ENCODE measurements at places on chromosomes 1 and 21.

GRCh38 chr1:178345238-178345637 lies 151.5 kb downstream of the CLEC20A start:
- DNase-seq, result no peak

GRCh38 chr1:87683196-87683956 lies 354.7 kb downstream of the LMO4 start:
- no peak for DNase-seq

DNA sequence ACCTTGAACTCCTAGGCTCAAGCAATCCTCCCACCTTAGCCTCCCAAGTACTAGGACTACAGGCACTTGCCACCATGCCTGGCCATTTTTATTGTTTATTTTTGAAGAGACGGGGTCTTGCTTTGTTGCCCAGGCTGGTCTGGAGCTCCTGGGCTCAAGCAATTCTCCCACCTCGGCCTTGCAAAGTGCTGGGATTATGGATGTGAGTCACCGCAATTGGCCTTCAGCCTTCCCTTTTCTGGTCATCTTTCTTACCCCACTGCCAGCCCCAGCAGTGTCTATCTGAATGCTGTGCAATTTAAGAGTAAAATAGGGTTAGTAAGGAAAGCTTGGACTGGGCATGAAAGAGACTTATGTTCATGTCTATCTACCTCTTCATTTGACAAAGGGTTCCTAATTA lies 6.1 kb upstream of the KLF17 start:
- no peak for DNase-seq

- no peak for DNase-seq
Observed at GRCh38 chr1:169236143-169236542, 129.7 kb downstream of the ATP1B1 start.

- DNase-seq, result no peak
Observed at GRCh38 chr1:198959032-198959431, 320.2 kb downstream of the PTPRC start.

- no peak for DNase-seq
Observed at GRCh38 chr1:167168424-167168823, 52.3 kb upstream of the POU2F1 start.

DNA sequence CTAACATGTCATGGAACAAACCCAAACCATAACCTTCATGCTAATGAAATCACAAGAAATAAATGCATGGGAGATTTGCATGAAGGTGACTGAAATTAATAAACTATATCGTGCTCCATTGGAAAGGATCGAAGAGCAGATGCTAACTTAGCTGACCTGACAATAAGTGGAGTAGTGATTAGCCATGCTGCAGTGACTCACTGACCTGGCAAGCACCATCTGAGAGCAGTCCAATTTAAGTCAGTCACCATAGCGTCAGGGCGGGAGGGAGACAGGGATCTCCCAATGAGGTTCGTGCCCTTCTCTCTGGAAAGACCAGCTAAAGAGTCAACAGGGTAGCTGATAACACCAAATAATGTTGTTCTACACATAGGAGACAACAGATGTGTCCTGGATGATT lies 21.5 kb downstream of the OLIG2 start:
- no peak for DNase-seq

- no peak for DNase-seq
Observed at GRCh38 chr1:236081546-236082227, 16.8 kb upstream of the NID1 start.

- no peak for DNase-seq
Observed at GRCh38 chr1:227730630-227731151, 4.4 kb downstream of the JMJD4 start.

- DNase-seq, result no peak
Observed at GRCh38 chr1:163826500-163826899, 504.7 kb downstream of the NUF2 start.

DNA sequence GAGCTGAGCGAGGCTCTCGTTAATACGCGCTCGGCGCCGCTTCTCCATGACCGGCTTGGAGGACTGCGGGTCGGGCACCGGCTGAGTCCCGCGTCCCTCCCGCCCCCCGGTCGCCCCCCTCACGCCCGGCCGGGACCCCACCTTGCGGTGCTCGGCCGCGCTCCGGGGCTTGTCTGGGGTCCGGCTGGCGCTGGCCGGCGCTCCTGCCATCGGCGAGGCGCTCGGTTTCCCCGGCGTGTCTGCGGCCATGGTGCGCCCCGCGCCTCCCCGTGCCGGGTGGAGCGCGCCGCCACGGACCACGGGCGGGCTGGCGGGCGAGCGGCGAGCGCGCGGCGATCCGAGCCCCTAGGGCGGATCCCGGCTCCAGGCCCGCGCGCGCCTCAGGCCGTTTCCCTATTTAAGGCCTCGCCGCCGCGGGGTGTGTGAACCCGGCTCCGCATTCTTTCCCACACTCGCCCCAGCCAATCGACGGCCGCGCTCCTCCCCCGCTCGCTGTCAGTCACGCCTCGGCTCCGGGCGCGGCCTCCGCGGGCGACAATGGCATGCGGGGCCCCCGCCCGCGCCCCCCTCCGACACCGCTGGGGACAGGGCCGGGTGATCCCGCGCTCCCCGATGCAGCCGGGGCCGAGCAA lies at the start of gene HES4:
Gene HES4 (minus strand): TSS at position 373 of the 632 bp plus-strand sequence. CDS start 124 bp downstream, at position 249.
- peak; percentile 73 for DNase-seq

GRCh38 chr1:1183221-1183747 lies 9.6 kb downstream of the TTLL10 start:
- DNase-seq, result no peak

DNA sequence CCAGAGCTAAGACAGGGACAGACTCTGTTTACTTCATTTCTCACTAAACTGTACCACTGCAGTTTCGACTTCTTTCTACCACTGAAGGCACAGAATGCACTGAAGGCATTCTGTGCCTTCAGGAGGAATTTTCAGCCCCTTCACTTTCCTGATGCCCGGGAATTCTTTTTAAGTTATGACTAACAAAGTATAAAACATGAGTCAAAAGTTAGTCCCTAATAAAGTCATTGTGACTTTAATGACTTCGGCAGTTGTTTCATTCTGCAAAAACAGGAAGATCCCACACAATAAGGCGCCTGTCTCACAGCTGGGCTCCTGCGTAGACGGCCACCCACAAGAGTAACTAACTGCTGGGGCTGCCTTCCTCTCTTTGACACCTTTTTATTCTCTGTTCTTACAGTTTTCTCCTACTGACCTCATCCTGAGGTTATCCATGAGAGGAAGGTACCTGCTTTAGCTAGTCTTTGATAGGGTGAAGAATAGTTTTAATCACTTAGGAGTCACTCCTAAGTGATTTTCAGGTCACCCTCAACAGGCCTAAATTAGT lies 183.9 kb upstream of the SGIP1 start:
- DNase-seq, result peak; percentile 68

GRCh38 chr1:1988061-1988945 lies 15.3 kb downstream of the CFAP74 start:
- peak; percentile 5 for DNase-seq

GRCh38 chr1:43987159-43987902 lies 4.1 kb upstream of the CCDC24 start:
- DNase-seq, result no peak

DNA sequence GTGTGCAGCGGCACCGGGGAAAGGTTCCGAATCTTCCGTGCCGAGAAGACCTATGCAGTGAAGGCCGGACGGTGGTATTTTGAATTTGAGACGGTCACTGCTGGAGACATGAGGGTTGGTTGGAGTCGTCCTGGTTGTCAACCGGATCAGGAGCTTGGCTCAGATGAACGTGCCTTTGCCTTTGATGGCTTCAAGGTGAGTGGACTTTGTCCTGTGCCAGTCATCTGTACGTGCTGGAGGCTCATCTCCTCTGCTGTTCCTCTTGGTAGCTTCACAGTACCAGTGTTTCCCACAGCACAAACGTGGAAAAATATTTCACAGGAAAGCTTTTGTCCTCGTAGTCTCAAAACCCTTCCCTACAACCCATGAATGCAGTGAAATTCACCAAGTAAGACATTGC lies 324.1 kb downstream of the ZP4 start:
- no peak for DNase-seq

GRCh38 chr1:67861856-67862516 lies 28.7 kb upstream of the GNG12 start:
- DNase-seq, result no peak

GRCh38 chr21:37695111-37695510 lies 221.1 kb downstream of the KCNJ6 start:
- DNase-seq, result no peak

GRCh38 chr1:233240829-233241682 lies 54.5 kb downstream of the PCNX2 start:
- peak; percentile 37 for DNase-seq

- DNase-seq, result no peak
Observed at GRCh38 chr1:228876187-228876586, 140.9 kb downstream of the RHOU start.

- DNase-seq, result no peak
Observed at GRCh38 chr1:97145321-97145956, 423.9 kb downstream of the PTBP2 start.

DNA sequence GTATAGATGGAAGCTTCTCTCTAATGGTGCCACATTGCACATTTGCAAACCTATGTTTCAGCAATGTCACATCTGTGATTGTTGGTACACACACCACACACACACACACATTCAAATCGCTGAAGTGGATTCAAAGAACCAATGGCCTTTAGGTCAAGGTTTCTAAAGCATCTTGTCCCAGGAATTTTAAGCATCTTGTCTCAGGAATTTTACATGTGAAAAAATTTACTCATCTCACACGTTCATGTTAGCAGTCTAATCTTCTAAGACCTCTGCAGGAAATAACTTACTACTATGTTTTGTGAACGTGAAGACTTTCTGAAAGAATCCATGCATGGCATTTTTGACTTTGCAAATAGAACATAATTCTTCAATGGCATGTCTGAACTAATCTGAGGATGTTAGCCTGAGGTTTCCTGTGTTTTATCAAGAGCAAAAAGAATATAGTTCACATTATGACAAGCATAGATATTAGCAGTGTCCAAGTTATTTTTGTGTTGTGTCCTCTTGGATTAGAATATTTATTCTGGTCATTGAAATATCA lies 125.1 kb downstream of the CYYR1 start:
- no peak for DNase-seq

DNA sequence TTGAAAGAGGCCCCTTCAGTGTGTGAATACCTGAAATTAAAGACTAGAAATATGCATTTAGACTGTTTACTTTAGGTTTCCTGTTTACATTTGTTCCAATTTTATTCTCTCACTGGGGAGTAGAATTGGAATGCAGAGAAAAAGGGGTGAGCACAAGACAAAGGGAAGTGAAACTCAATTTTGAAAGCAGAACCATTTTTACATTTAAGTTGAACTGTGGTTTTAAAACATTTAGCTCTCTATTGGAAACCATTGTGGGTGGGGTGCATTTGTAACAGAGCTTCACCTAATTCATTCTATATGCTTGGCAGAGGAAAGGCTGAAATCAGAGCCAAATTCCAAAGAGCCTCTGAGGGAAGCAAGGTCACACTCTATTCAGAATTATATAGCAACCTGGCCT lies 235.3 kb upstream of the C1orf105 start:
- DNase-seq, result no peak

- DNase-seq, result no peak
Observed at GRCh38 chr1:109625176-109625575, 5.5 kb downstream of the AMPD2 start.

DNA sequence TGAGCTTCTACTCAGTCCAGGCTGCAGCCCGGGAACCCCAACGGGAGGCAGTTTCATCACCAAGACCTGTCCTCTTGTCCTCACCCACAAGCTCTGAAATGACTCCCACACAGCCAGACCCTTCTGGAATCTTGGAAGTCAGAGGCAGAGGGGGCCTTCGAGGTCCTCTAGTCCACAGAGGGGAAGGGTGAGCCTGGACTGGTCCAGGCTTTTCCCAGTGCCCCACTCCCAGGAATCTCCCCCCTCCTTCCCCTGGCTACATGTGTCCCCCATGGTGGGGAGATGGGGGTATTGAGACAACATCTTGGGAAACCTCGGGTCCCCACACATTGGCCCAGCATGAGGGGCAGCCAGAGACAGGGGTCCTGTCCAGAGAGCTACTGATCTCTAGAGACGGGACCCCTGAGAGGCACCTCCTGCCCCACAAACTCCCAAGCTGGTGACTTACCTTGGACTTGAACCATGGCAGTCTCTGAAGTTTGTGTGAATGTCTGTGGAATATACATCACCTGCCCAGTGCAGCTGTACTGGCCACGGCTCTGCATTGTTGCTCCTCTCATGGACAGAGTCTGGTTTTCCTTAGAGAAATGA lies 19.4 kb upstream of the SLAMF9 start:
- no peak for DNase-seq

- DNase-seq, result no peak
Observed at GRCh38 chr1:110434946-110435345, 16.0 kb upstream of the PROK1 start.

DNA sequence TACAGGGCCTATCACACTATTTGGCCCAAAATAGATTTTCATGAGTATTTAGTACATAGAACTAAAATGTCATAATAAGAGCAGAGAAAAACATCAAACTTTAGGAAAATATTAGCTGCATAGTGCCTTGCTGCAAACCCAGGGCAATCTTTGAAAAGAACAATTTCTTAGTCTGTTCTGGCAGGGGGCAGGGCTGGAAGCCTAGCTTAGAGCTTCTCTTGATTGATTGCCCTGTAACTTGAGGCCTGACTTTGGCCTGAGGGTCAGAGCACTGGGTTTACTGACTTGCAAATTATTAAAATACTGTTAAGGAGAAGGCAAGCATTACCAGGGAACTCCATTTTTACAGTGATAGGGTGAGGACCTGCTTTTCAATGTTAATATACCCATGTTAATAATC lies 115.8 kb upstream of the SPAG17 start:
- DNase-seq, result no peak

GRCh38 chr1:223285452-223285851 lies 78.5 kb downstream of the SUSD4 start:
- DNase-seq, result no peak

DNA sequence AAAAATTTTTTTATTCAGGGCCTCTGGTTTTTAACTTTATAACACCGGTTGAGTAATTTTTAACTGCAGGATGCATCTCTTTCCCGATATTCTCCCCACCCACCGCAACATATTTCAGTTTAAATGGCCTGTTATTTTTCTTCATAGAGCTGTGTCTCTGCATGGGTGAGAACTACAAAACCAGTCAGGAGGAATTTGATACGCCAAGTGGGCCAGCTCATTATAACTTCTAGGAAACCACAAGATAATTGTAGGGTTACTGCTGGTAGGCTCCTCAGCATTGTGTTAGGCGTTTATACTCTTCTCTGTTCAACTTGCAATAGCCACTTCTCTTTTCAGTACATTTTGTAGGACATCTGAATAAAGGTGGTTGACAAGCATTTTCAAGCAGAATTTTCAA lies 169.7 kb downstream of the PBX1 start:
- no peak for DNase-seq

GRCh38 chr1:97384294-97384968 lies 536.4 kb downstream of the DPYD start:
- DNase-seq, result no peak

- DNase-seq, result peak; percentile 50
Observed at GRCh38 chr1:77282187-77282865, 507 bp downstream of the AK5 start.
